ENCODE measurements at places on chromosomes 2 and 18.

DNA sequence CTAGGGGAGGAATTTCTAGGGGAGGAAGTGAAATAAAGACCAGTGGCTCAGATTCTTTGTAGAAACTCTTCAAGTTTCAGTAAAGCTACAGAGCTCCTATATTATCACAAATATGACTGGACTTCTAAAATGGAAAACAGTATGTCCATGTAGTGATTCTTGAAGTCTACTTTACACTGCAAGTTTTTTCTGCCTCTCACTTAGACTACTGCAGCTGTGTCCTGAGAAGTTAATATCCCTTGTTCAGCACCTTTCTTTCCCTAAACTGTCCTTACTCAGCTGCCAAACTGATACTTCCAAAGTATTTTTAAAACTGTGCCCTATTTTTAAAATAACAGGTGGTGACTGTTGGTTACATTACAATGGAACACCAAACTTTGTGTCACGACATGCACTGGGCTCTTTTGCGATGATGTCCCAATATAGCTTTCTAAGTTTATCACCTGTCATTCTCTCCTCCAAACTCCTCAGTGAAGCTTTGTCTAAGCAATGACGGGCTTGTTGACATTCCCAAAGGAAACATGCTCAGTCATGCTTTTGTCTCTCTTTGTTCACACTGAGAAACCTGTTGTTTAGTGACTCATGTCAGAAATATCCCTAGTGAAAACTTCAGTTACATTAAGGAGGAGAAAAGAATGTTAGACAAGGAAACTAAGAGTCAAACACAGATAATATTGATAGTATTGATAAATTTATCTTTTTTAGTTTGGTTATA is 341.1 kb downstream of the ARL6IP6 start:
- no peak for DNase-seq

DNA sequence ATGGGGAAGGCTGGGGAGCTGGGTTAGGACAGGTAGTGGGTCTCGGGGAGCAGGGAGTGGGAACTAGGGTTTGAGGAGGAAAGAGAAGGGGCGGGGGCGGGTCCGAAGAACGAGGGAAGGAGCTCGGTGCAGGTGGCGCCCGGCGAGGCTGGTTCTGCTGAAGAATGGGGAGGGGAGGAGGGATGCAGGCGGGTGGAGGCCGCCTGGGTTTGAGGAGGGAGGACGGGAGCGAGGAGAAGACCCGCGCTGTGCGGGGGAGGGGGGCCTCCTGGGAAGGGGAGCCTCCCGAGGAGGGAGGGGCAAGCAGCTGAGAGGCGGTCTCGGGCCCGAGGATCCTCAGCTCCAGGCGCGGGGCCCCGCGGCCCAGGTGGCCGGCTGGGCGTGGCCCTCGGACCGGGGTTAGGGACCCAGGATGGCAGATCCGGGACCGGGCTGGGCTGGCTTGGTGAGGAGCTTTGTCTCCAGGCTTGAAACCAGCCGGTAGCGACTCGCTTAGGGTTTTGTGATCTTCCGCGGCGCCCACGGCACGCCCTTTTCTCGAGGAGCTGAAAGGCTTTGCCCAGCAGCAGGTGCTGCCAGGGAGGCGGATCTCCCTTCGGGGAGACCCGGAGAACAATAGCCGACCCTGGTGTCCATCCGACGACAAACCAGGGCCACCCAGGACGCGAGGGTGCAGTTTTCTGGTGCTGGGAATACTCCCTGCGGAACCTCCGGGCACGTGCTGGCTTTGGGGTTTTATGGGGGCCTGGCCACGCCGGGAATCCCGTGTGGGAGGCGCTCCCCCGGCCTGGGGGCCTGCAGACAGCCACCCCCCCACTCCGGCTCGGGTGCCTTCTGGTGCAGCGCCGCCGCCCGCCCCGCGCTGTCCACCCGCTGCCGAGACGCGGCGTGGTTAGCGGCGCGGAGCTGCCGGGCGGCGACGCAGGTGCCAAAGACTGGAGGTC is 1.4 kb downstream of the DPYSL5 start:
- no peak for DNase-seq

- DNase-seq, result no peak
These were observed 68.5 kb upstream of the ZNF532 start for GRCh38 chr18:58796220-58796619.

- DNase-seq, result no peak
These were observed 453.0 kb downstream of the ARHGAP15 start for GRCh38 chr2:143582046-143582747.

GRCh38 chr2:184030989-184031388 is 567.3 kb upstream of the ZNF804A start:
- DNase-seq, result no peak

- DNase-seq, result no peak
These were observed 19.2 kb upstream of the NCKAP1 start for GRCh38 chr2:183057333-183057985.

GRCh38 chr2:196500686-196501431 is 138.7 kb upstream of the CCDC150 start:
- DNase-seq, result no peak

DNA sequence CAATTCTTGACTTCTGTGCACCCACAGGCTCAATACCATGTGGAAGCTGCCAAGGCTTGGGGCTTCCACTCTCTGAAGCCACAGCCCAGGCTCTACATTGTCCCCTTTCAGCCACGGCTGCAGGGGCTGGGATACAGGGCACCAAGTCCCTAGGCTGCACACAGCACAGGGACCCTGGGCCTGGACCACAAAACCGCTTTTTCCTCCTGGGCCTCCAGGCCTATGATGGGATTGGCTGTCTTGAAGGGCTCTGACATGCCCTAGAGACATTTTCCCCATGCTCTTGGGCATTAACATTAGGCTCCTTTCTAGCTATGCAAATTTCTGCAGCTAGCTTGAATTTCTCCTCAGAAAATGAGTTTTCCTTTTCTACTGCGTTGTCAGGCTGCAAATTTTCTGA is 29.7 kb downstream of the NUP35 start:
- no peak for DNase-seq

DNA sequence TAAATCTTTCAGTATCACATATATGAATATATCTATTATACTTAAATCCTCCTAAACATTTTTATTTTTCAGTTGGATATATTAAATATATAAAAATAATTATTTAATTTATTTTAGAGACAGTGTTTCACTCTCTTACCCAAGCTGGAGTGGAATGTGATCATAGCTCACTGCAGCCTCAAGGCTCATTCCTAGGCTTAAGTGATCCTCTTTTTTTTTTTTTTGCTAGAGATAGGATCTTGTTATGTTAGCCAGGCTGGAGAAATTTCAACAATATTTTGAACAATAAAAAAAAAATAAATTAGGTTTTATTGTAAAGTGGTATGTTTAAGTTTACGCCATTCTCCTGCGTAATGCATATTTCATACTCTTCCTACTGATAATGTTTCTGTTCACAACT is 4.2 kb downstream of the SPAST start:
- DNase-seq, result no peak

DNA sequence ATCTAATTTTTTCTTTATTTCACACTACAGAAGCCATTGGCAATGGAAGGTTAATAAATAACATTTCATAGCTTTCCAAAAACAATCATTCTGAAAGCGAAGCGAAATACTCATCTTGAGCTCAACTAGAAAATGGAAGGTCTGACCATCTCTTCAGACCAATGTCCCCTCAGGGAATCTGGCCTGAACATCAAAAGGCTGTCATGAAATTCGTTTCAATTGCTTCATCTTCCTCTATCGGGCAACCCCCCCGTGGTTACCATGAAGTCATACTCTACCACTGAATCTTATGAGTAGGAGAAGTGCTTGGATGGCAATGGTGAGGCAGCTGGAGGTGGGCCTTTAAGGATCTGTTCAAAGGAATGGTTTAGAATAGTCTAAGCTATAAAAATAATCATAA is 22.9 kb upstream of the CYTIP start:
- DNase-seq, result no peak

DNA sequence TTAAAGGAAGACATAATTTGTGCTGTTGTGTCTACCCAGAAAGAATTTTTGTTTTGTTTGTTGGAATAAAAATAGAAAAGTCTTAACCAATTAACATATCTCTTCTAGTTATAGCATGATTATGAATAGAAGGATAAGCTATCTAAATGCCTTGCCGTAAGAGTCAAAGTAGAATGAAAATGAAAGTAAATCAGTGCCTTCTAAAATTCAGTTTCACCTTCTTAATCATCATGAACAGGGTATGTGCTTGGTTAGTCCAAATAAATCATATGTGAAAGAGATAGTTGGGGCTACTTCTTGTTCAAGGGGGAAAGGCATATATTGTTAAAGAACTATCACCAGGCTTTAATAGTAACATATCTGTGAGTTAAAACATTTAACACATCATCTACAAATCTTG is 91.5 kb downstream of the GULP1 start:
- no peak for DNase-seq

DNA sequence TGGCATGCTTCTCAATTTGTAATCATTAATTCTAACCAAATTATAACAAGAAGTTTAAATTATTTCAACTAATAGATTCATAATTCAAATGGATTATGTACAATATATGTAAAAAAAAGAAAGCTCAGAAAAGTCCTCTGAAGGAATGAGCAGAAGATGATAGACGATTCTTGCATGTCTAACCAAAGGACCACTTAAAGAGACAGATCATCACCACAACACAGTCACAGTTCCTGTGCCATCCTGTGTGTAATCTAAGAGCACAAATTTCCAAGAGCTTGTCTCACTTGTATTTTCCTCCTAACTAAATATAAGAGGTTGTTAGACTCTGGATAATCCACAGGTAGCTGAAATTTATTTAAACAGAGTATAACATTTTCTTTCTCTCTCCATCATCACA is 122.3 kb upstream of the CD226 start:
- DNase-seq, result no peak

GRCh38 chr2:111100765-111101162 is 19.9 kb upstream of the BCL2L11 start:
- DNase-seq, result no peak

DNA sequence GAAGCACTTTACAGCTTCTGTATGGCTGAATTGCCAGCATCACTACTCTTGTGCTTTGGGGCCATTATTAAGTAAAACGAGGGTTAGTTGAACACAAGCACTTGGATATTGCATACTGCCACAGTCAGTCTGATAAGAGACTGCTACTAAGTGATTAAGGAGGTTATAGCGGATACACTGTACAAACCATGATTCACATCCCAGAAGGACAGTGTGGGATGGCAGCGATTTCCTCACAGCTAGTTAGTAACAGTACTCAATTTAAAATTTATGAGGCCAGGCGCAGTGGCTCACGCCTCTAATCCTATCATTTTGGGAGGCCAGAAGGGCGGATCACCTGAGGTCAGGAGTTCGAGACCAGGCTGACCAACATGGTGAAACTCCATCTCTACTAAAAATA is 2.6 kb upstream of the BMPR2 start:
- no peak for DNase-seq

DNA sequence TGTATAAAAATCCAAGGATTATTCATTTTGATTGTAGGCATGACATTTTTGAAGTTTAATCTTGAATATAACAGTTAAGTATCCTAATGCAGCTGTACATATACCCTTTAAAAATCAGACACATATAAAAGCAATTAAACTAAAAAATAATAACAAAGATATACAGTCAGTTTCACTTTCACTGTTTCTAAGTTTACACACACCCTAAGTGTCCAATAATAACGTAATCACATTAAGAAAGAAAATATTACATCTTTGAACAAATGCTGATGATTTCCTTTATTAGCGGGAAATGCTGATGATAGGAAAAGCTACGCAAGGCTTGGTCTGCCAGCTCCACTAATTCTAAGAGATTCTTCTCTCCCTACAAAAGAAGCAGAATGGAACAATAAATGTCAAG is 38.8 kb downstream of the RTTN start:
- no peak for DNase-seq

DNA sequence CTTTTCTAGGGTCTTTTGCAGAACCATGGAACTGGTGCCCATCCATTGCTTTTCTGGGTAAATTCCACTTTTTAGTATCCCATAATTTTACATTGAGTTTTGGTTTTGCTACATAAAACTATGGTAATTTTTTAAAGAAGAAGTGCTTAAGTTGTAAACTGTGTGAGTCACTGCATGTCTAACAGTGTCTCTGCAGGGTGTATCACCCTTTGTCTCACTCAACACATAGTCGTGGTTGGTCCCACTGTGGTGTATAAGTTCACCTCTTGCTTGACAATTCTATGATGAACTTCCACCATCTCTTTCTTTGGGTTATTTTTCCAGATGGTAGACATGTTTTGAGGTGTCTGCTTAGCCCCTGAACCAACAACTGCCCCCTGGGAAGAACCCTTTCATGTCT is 10.5 kb downstream of the SCTR start:
- DNase-seq, result no peak

DNA sequence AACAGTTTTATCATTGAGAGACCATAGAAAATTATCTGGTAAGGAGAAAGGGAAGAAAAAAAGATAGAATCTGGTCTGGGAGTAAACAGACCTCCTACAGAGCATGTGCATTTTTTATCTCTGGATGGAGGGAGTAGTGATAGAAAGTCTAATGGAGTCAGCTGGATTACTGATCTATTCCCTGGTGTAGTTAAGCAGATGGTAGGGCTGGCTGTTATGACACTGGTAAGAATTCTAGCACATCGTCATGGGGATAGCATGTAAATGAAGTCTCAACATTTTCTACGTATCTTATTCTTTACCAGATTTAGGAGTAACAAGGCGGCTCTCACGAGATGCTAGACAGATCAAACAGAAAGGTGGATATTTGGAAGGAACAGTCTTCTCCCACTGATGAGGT is 407.4 kb downstream of the NRXN1 start:
- DNase-seq, result no peak

DNA sequence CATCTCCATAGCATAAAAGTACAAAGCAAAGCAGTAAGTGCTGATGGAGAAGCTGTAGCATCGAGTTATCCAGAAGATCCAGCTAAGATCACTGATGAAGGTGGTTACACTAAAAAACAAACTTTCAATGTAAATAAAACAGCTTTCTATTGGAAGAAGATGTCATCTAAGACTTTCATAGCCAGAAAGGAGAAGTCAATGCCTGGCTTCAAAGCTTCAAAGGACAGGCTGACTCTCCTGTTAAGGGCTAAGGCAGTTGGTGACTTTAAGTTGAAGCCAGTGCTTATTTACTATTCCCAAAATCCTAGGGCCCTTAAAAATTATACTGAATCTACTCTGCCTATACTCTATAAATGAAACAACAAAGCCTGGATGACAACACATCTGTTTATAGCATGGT is 44.0 kb downstream of the METTL8 start:
- DNase-seq, result no peak

DNA sequence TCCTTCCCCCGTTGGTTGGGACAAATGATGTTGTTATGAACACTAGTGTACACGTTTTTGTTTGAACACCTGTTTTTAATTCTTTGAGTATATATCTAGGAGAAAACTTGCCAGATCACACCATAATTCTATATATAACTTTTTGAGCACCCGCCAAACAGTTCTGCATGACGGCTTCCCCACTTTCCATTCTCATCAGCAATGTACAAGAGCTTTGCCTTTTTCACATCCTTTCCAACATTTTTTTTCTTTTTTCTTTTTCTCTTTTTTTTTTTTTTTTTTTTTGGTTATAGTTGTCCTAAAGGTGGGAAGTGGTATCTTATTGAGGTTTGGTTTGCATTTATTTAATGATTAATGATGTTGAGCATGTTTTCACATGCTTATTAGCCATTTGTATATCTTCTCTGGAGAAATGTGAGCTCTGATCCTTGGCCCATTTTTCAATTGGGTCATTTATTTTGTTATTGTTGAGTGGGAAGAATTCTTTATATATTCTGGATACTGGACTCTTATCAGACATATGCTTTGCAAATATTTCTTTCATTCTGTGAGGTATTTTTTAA is 86.9 kb upstream of the ZC3H15 start:
- DNase-seq, result no peak

Data from T-helper 22 cell (primary cell).